PC-3 (cell line): ENCODE measurements at places on chromosomes 1 and 21. TPM values are rescaled to one million over a fixed set of nuclear protein-coding genes. Genes with fewer than 3 reads are reported as not detected.
A peak's percentile ranks its signal among the peaks of the same experiment; 100 is the strongest.

LEFTY2 gene
- total RNA-seq: not detected in 2 replicates

ASPM gene
- 28.6 and 35.0 TPM in 2 replicates for total RNA-seq

LRRC3 gene
- total RNA-seq: 3.1 and 4.1 TPM in 2 replicates

DNM3 gene
- total RNA-seq: 0.46 and 0.98 TPM in 2 replicates

DNAH14 gene
- total RNA-seq: 36.6 and 42.8 TPM in 2 replicates

DNA sequence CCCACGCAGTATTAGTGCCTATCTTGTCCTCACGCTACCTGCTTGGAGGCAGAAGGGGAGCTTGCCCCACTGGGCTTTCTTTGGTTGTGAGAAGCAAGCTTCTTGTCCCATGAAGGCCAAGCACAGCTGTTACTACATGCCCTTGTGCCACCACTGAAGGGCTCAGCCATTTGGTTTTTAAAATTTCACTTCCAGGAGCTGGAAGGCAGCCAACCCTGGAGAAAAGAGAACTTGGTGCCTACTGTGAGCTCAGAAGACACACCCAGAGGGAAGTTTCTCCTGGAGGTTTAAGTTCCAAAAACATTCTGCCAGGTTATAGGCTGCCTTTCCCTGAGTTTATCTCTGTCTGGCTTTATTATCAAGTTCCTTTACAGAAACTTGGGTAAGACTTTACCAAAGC lies 187.4 kb downstream of the SLC35F3 start:
- DNase-seq: no peak

- no peak for DNase-seq
Measured at GRCh38 chr1:72262735-72263134, 19.6 kb downstream of the NEGR1 start.

DNA sequence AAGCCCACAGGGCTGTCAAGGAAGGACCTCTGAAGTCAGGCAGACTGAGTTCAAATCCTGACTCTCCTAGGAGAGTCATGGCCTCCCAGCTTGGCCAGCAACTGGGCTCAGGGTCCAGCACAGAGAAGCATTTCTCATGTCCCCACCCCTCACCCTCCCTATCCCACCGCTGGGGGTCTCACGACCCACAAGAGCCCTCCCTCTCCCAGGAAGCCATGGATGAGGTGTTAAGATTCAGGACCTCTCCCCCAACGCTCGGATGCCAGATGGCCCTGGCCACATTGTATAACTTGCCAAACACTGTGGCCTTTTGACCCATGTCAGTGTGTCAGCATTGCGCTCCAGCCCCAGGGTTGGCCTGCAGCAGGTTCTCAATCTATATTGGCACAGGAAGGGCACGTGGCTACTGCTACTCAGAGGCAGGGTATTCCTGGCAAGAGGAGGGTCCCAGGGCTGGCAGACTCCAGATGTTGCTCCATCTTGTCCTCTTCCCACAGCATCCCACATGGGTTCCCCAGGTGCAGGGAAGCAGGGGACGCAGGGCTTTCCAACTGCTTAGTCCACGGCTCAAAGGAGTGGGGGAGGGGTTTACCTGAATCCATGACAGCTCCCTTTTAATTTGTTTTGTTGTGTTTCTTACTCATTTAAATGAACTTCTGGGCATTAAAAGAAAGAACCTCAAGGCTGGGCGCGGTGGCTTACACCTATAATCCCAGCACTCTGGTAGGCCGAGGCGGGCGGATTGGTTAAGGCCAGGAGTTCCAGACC lies 10.5 kb downstream of the SLC2A1 start:
- DNase-seq: no peak

DNA sequence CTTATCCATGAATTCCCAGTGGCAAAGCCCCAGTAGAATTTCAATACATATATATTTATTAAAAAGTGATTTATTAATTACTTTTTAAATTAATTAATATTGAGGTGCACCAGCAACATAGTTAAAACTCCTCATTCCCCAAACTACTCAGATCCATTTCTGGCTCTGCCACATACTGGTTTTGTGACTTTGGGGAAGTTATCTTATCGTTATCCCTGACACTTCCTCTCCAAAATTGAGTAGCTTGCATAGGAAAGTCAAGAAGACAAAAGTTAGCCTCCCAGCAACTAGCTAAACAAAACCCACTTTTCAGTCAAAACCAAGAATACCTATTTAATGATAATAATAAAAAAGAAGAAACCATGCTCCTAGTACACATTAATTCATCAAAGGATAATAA lies 35.9 kb downstream of the TCP10L start:
- no peak for DNase-seq

GRCh38 chr1:220768126-220768601 lies 18.5 kb upstream of the MTARC1 start:
- no peak for DNase-seq

DNA sequence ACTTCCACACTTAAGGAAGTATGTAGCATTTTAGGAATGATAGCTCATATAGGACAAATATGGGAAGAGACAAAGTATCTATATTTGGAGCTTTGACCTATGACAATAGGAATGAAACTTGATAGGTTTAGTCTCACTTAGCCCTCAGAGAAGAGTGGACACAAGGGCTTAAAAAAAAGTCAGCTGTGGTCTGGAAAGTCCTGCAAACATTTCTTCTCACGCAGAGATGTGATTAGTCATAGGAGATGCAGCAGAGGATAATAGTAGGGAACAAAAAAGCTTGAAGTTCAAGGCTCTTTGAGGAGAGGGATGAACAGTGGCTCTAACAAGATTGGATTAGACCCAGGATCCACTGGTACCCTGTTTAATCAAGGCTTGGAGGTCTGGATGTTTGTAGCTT lies 14.8 kb upstream of the RNF220 start:
- DNase-seq: peak; percentile 81

DNA sequence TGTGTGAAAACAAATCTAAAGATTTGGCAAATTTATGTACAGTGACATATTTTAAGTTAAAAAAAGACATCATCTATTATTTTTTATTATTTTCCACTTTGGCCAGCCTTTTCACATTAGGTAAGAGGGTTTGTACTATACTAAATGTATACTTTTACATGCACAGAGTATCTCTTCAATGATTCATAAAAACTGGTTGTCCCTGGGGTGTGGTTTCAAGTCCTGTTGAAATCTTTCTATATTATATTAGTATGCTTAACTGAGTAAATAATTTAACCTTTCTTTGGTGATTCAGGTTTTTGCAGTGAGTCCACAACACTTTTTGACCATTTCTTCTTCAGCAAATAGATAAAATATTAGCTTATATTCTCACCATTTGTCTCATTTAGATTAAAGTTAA lies 45.7 kb downstream of the EEIG2 start:
- peak; percentile 40 for DNase-seq

DNA sequence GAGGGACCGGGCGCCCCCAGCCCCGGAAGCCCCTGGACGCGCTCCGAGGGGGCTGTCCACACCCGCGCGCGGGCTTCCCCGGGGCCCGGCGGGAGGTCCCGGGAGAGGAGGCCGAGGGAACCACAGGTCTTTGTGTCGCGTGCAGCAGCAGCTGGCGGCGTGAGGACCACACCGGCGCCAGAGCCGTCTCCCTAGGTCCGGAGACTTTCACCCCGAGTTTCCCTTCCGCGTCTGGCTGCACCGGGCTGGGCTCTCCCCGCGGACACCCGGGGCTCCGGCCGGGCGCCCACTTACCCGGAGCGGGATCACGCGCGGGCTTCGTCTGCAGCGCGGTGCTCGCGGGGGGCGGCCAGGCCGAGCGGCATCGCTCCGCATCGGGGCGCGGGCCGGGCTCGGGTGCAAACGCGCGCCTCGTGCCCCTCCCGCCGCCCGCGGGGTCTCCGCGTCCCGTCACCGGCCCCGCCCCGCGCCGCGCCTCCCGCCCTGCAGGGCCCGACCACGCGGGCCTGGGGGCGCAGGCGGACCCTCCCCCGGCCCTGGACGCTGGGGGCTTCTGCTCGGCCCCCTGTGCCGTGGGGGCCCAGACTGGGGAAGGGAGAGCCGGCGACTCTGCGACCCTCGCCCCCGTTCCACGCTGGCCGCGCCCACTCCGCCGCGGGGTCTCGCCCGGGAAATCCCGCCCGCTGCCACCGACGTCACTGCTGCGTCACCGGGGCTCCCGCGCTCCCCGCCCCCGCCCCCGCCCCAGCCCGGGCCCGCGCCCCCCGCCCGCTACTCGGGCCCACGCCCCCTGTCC lies at the start of gene GNG4:
TSS of gene GNG4 (minus strand) at position 417 of the 796 bp plus-strand sequence. CDS start 65,946 bp downstream, outside the sequence.
- no peak for DNase-seq

GRCh38 chr21:16046656-16047330 lies 317.0 kb downstream of the USP25 start:
- peak; percentile 91 for DNase-seq

GRCh38 chr1:68495532-68495931 lies 1.4 kb downstream of the DEPDC1 start:
- peak; percentile 54 for DNase-seq

DNA sequence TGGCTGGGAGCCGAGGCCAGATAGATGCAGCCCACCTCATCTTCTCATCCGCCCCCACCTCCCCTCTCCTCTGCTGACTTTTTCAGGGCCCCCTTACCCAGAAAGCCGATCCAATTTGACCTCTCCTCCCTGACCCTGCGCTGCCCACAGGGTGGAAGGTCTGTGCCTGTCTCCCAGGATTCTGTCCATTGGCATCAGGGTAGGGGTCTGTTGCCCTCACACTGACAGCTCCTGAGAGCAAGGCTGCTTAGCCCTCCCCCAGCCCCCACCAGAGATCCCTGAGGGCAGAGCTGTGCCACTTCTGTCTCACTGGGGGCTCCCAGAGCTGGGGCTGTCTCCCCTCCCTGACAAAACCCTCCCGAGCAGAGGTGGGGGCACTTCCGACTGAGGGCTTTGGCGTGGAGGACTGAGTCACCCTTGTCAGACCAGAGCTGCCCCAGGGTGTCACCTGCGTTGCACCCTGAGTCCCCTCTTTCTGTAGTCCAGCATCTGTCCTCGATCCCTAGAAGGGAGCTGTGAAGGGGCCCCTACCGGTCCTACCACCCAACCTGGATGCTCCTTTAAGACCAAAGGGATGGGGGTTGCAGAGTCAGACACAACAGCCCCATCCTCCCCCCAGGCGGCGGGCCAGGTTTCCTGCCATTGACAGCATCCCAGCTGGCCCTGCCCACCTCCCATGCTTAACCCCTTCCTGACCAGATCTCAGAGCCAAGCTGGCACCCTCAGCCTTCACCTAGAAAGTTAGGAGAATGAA lies 2.4 kb upstream of the FAM110D start:
- no peak for DNase-seq

GRCh38 chr1:25989440-25990234 lies 8.2 kb downstream of the PAFAH2 start:
- peak; percentile 49 for DNase-seq

DNA sequence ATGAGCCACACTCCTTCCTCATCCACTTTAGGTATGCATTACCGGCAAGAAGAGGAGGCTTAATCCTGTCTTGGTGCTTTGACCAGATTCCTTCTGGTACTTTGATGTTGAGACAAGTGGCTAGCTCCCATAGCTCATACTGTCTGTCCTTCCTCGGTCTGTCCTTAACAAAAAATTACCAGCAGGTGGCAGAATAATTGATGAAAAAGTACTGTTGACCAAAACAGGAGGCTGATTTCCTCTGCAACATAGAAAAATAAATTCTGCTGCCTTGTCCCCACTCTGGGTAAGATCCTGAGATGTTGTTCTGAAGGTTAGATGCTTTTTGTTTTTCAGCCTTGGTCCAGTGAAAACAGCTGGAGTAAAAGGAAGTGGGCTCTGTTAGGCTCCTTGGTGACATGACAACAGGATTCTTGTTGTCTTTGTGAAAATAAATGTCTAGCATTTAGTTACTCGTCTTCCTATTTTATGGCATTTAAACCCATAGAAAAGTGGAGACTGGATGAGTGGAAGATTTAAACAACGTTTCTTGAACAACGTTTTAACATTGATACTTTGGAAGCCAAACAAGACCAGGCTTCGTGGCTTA lies 11.2 kb upstream of the HJV start:
- peak; percentile 81 for DNase-seq

DNA sequence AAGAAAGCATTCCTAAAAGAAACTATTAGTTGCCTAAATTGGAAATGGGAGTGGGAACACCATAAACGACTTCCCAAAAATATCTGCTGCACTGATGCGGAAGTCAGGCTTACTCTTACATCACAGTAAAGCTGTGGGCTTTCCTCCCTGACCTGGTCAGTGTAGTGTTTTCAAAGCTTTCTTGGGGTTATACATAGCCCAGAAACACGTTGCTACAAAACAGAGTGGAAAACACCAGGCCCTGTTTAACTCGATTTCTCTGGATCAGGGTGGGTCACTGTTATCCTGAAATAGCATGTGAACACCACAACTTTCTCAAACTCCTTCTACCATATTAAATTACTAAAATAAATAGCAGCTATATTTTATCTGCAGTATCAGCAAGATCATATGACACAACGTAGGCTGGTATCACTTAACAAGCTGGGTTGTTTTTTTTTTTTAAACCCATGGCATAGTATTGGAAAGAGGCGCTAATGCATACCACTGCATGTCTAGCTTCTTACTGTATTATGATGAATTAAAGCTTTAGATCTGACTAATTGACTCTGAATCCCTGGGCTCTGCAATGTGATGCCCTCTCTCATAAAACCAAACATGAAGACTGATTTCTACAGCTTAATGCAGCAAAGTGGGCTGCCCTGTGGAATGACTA lies 184.6 kb downstream of the TGFB2 start:
- DNase-seq: peak; percentile 41

DNA sequence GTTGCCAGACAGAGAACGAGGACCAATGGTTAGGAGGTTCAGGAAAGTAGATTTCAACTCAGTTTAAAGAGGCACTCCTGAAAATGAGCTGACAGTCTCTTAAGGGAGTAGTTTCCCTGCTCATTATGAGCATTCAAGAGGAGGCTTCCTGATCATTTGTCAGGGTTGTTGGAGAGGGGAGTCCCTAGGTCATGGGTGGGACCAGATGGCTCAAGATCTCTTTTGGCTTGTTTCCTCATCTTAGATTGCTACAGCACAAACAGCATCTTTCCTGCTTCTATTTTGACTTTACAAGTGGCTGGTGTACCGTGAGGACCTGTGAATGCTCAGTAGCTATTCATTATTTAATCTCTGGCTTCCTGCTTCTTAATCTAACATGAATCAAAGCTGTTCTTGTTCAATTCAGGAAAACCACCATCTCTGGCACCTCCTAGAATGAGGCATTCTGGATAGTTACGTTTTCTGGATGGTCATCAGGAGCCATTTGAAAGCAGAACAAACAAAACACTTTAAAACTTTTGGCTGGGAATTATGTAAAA lies 47.6 kb downstream of the PEX14 start:
- DNase-seq: no peak

DNA sequence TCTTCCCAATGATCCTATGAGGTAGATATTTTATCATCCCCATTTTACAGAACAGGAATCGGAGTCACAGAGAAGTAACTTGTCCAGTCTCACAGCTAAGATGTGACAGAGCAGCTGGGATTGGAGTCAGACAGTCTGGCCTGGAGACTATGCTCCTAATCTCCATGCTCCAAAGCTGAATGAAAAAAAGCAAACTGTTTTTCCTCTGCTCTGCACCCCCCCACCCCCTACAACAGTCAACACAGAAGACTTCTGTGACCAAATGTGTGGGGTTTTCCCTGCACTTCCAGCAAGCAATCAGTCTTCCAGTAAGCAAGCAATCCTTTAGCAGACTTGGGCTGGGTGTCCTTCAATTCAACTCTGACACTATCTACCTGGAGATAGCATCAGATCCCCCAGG lies 33.2 kb downstream of the KIRREL1 start:
- no peak for DNase-seq
